Activated T-cell treated with anti-CD3 and anti-CD28 coated beads for 4 hours (primary cell): ENCODE measurements at places on chromosomes 5 and 9.

- DNase-seq = no peak
Measured at GRCh38 chr5:76493190-76493837, 90.2 kb downstream of the IQGAP2 start.

- DNase-seq = no peak
Measured at GRCh38 chr9:131475956-131476776, 26.6 kb upstream of the POMT1 start.

- no peak for DNase-seq
Measured at GRCh38 chr9:107246259-107247254, 36.5 kb upstream of the RAD23B start.

DNA sequence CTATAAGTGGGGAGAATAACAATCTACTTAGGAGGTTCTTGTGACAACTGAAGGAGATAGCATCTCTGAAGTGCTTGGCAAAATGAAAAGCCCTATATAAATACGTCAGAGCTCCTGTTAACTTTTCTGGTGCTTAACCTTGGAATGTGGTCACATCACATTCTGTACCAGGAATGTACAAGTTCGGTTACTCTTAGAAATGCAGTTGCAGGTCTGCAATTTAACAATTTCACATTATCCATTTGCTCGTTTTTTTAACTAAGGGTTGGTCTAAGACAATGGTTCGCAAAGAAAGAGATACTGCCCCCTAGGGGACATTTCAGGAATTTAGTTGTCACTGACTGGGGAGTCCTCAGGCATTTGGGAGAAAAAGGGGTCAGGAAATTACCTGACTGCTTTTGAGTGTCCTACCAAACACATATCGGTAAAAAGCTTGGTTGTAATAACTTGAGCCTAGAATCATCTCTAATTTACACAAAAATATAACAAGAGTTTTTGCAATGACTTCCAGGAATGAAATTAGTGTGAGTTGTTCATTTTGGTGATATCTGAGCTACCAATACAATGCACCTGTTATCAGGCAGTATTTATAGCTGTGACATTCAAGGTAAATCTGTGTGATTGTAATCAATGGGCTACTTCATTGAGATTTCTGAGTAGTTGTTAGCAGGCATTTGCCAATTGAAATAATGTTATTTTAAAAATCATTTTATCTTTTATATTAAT lies 5.4 kb upstream of the HBEGF start:
- peak; percentile 67 for DNase-seq

DNA sequence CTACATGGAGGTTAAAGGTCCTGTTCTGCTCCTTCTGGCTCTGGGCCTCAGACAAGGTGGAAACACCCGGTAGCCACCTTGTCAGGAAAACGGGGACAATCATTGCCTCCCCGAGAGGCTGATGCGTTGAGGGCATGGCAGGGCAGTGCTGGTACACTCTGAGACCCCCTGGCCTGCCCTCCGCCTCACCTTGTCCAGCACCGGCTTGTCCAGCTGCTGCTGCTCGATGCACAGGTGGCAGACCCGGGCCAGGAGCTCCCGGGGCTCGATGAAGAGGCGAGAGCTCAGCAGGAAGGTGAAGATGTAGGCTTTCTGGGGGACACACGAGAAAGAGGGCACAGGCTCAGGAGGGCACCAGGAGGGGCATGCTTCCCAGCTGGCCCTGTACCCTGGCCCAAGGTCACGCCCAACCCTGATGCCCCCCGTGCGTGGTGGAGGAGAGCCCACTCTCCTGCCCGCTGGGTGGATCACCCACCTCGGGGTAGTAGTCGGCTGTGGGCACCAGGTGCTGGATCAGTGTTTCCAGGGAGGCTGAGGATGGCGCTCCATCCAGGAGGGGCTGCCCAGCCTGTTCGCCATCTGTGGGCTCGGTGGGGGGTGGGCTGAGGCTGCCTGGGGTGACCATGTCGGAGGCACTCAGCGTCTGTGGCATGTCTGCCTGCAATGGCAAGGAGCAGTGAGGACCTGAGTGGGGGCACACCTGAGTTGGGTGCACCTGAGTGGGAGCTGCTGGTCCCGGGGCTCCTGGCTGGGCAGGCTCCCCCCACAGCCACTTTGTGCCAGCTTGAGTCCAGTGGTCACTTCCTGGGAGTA lies 66.0 kb upstream of the RNF130 start:
- DNase-seq = no peak

GRCh38 chr5:125609011-125609410 lies 814.2 kb upstream of the GRAMD2B start:
- no peak for DNase-seq

GRCh38 chr5:107184871-107185270 lies 485.9 kb downstream of the EFNA5 start:
- no peak for DNase-seq

DNA sequence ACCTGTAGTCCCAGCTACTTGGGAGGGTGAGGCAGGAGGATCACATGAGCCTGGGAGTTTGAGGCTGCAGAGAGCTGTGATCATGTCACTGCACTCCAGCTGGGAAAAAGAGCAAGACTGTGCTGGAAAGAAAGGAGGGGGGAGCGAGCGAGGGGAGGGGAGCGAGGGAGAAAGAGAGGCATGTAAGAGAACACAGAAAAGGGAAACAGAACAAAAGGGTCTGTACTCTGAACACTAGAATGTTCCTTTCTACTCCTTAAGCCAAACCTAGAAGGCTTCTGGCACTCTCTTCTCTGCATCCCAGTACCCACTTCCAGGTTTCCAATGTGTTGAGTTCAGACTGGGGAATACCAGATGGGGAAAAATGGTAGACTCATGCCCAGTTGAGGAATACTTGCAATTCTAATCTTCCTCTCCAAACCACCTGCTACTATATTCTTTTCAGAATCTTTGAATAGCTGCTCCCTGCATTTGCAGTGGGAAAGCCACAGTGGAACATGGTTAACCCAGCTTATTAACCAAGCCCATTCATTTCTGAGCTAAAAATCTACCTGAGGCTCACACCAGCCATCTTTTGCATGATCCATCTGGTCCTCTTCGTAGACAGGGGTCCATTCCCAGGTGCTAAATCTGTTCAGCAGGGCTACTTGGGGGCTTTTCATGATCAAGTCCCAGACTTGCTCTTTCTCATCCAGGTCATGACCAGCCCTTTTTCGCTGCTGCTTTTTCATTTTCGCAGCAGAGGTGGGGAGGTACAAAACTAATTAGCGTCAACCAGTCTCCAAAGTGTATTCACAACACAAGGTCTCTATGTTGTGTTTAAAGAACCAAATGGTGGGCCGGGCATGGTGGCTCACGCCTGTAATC lies 34.9 kb downstream of the SEMA4D start:
- DNase-seq = no peak

- no peak for DNase-seq
Measured at GRCh38 chr5:87524217-87524616, 111.5 kb upstream of the CCNH start.

- no peak for DNase-seq
Measured at GRCh38 chr5:179862891-179863290, 4.3 kb upstream of the MRNIP start.

DNA sequence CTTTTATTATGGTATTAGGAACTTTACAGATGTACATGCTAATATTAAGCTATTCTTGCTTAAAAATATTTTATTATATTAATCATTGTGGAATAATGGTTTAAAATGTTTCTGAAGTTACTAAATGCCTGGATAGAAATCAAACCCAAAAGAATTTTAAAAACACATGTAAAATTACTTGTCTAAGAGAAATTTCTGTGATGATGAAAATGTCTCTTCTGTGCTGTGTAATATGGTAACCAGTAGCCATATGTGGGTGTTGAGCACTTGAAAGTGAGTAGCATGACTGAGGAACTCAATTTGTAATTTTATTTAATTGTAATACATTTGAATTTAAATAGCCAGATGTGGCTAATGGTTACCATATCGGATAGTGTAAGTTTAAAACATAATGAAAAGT lies 66.7 kb upstream of the HSPB3 start:
- DNase-seq = no peak
